Amniotic stem cell (primary cell): ENCODE measurements at places on chromosomes 12 and 14.

- no peak for DNase-seq
These were observed 19.5 kb upstream of the PPFIBP1 start for GRCh38 chr12:27504507-27504906.

GRCh38 chr12:26271889-26272492, 76.6 kb downstream of the SSPN start:
- peak; percentile 1 for DNase-seq

- DNase-seq = no peak
These were observed 158.4 kb upstream of the RASSF8 start for GRCh38 chr12:25800101-25800500.

GRCh38 chr12:132257206-132257954, 72.0 kb downstream of the GALNT9 start:
- DNase-seq = no peak

DNA sequence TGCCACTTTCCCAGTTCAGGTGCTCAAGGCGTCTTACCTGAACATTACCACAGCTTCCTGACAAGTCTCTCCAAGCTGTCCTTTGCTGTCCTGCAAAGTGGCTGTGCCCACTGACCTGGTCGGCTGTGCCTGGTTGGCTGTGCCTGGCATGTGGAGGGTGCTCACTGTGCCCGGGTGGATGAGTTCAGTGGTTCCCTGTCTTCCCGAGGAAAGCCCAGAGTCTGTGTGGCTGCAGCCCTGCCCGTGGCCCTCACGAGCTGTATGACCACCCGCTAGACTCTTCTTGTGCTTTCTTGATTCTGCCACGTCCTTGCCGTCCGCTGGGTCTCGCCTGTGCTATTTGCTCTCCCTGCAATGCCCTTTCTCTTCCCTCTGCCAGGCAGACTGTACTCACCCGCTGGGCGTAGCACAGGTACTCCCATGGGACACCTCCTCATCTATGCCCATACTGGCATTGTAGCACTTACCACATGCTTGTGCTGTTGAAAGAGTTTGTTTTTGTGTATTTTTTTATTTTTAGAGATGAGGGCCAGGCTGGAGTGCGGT, 95.9 kb downstream of the TSPAN9 start:
- DNase-seq = no peak

DNA sequence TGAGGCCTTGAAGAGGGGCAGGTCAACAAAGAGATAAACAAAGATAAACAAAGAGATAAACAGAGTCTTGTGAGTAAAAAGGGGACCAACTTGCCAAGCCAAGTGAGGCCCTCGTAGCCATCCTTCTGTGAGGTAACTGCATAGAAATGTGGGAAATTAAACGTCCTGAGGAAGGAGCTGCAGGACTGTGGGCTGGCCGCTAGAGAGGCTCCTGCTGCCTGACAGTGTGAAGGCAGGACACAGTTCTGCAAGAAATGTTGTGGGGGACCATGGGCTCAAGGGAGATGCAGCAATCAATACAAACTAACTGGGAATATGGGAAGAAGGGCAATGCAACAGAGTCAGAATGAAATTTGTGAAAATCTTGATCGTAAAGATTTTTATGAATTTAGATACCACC, 91.9 kb downstream of the SLC8A3 start:
- no peak for DNase-seq

GRCh38 chr12:168763-169525, 45.0 kb downstream of the SLC6A12 start:
- DNase-seq = no peak

GRCh38 chr14:41749429-41749828, 142.8 kb downstream of the LRFN5 start:
- no peak for DNase-seq

- DNase-seq = no peak
These were observed 57.6 kb downstream of the EID3 start for GRCh38 chr12:104360983-104361707.

- DNase-seq = no peak
These were observed 325.5 kb downstream of the TMEM121 start for GRCh38 chr14:105851716-105852377.

GRCh38 chr14:52077256-52077979, 8.6 kb upstream of the NID2 start:
- no peak for DNase-seq

DNA sequence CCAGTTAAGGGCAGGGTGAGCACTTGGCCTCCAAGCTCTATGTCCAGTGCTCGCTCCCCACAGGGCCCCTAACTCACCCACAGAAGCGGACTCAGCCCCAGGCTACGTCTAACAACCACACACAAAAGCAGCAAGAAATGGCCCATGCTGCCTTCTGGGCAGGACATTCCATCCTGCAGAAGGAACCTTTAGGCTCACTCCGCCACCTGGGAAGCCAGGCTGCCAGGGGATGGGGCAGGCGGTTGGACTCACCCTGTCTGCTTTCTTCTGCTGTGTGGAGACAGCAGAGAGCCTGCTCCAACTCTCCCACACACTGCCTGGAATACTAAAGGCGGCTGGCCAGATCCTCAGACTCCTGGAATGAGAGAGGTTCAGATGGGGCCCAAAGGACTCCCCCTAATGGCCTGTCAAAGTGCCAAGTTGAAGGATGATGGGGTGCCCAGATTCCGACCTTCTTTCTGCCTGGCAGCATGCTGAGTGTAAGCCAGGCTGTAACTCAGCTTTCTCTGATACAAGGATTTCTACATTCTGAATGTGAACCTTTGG, 27.7 kb upstream of the BLTP3B start:
- no peak for DNase-seq

GRCh38 chr14:43872752-43873655, 634.1 kb downstream of the FSCB start:
- no peak for DNase-seq

GRCh38 chr12:22255097-22255496, 79.4 kb downstream of the ST8SIA1 start:
- DNase-seq = peak; percentile 2
